Gastrocnemius medialis (tissue), 4 donors: ENCODE measurements at places on chromosomes 12 and 14.

DNA sequence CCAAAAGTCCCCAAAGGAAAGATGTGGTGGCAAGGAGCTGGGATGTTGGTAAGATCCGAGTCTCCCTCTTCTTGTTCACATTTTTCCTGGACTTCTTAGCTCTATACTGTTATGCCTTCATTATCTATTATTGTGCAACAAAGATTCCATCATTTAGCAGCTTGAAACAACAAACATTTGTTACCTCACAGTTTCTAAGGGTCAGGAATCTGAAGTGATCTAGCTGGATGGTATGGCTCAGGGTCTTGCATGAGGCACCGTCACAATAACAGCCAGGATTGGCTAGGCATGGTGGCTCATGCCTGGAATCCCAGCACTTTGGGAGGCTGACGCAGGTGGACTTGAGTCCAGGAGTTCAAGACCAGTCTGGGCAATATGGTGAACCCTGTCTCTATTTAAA is 51.1 kb upstream of the KRAS start:
- no peak for DNase-seq

DNA sequence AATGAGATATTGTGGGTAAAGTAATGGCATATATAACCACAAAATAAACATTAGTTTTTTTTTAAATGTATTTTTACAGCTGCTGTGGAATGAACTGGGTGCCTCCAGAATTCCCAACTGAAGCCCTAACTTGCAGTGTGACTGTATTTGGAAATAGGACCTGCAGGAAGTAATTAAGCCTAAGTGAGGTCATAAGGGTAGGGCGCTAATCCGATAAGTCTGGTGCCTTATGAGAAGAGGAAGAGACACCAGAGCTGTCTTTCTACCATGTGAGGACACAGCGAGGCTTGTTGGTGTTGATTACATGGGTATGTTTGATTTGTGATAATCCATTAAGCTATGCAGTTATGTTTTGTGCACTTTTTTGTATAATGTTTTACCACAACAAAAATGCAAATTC is 136.8 kb downstream of the TPH2 start:
- no peak for DNase-seq

DNA sequence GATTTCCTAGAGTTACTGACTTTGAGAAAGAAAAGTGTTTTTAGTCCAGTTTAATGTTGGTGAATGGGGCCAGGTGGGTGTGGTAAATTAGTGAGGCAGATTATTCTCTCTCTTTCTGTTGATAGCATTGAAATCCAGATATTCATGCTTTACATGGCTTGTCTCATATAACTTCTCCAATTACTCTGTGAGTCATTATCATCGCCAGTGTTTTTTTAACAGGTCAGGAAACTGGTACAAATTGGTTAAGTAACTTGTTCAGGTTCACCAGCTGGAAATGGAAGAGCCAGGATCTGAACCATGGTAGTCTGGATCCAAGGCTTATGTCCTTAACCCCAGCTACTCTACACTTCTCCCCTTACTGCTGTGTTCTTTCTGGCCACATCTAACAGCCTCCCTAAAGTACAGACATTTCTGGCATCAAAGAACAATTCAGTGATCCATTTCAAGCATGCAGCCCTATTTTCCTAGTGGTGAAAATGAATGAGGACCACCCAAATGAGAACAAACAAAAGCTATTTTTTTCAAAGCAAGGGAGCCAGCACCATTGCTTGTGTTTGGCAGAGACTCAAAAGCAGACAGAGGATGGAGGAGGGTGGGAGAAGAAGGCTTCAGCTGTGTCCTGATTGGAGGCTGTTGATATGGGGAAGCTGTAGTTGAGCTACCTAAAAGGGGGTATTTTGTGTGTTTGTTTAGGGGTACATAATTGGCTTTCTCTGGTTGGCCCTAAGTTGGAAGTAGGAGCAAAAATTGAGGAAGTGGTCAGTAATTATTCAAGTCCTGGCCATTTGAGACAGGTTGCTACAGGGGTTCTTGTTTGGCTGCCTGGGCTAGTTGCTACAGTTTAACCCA is 1.7 kb downstream of the IRAK3 start:
- no peak for DNase-seq

GRCh38 chr12:103832048-103832997 is 8.7 kb downstream of the NT5DC3 start:
- no peak for DNase-seq

DNA sequence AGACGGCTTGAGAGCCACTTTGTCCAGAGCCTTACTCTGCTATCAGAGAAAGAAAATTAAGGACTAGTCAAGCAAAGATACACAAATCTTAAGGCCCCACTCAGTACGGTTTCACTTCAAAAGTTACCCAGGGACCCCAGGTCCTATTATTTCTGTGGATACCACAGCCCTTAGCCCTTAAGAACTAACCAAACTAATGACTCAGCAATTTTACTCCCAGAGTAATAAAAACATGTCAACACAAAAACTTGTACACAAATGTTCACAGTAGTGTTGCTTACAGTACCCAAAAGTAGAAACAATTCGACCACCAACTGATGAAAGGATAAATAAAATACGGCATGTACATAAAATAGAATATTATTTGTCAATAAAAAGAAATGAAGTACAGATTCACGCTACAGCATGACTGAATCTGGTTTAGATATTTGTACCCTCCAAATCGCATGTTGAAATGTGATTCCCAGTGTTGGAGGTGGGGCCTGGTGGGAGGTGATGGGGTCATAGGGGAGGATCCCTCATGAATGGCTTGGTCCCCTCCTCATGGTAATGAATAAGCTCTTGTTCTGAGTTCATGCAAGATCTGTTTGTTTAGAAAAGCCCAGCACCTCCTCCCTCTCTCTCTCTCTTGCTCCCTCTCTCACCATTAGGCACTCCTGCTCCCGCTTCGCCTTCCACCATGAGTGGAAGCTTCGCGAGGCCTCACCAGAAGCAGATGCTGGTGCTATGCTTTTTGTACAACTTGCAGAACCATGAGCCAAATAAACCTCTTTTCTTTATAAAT is 30.5 kb downstream of the AREL1 start:
- DNase-seq = no peak

GRCh38 chr14:61839507-61839906 is 77.3 kb downstream of the SNAPC1 start:
- DNase-seq = no peak

DNA sequence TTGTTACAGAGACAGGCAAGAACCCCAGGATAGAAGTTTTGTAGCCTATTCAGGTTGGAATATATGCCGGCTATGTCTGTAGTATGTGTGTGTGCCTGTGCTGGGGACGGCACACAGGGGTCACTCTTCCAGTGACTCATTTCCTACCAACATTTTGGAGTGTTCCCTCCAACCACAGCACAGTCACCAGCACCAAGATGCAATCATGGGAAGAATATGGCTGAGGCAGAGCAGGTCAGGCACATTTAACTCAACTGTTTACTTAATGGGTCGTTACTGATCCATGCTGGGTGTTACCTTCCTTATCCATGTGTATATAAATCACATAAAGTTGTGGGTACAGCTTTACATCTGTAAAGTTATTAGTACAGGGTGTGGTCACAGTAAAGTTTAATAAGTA is 178.3 kb downstream of the PRKD1 start:
- no peak for DNase-seq

GRCh38 chr12:98490501-98491453 is 24.6 kb upstream of the TMPO start:
- DNase-seq = peak; percentile 73

- DNase-seq = no peak
Measured at GRCh38 chr12:12720672-12721161, 3.5 kb downstream of the CDKN1B start.

DNA sequence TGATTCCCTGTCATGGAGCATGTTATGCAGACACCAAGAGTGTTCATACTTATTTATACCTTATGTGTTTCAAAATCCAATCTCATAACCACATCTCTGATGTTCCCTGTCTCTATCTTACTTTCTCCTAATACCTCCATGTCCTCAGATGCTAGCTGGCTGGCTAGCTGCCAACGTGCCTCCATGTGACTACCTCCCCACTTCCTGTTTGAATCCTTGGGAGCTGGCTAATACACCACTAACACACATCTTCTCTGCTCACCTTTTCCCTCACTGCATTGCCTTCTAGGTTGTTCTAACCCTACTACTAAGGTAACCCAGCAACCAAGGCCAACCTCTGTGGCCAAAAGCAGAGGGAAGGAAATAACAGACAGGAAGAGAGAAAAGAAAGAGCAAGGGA is 27.3 kb downstream of the TTC5 start:
- no peak for DNase-seq

GRCh38 chr12:40819436-40820108 is 127.3 kb downstream of the CNTN1 start:
- DNase-seq = no peak

DNA sequence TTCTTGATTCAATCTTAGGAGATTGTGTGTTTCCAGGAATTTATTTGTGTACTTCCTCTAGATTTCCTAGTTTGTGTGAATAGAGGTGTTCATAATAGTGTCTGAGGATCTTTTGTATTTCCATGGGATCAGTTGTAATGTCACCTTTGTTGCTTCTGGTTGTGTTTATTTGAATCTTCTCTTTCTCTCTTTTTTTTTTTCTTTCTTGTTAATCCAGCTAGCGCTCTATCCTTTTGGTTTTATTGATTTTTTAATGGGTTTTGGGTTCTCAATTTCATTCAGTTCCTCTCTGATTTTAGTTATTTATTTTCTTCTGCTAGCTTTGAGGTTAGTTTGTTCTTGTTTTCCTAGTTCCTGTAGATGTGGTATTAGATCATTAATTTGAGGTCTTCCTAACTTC is 242.5 kb downstream of the SEC23A start:
- no peak for DNase-seq

- DNase-seq = no peak
Measured at GRCh38 chr14:98916476-98916875, 355.5 kb downstream of the BCL11B start.

- DNase-seq = no peak
Measured at GRCh38 chr12:54360717-54361456, 3.4 kb downstream of the GPR84 start.

GRCh38 chr12:71684081-71684480 is 1.8 kb upstream of the TMEM19 start:
- DNase-seq = no peak

DNA sequence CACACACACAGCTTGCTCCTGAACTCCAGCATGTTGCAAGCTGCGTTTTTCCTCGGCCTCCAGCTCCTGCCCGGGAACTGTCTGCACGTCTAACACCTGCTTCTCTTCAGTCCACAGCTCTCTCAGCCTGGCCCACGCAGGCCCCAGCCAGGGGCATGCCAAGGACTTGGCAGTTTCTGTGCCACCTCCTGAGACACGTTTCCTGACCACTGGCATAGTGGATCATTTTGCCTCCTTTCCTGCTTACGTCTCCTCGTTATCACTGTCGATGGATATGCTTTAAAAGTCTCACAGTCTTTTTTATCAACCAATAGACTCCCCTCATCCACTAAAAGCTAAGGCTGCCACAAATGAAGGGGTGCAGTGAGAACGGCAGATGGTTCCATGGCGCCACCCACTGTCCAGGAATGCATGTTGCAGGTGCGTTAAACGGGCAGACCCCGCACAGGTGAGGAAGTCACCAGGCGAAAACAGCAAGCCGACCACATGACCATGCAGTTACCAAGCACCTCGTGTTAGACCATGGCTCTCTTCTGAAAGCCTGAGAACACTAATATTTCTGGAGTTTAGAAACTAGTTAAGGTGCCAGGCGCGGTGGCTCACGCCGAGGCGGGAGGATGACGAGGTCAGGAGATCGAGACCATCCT is 14.7 kb upstream of the TEAD4 start:
- no peak for DNase-seq

DNA sequence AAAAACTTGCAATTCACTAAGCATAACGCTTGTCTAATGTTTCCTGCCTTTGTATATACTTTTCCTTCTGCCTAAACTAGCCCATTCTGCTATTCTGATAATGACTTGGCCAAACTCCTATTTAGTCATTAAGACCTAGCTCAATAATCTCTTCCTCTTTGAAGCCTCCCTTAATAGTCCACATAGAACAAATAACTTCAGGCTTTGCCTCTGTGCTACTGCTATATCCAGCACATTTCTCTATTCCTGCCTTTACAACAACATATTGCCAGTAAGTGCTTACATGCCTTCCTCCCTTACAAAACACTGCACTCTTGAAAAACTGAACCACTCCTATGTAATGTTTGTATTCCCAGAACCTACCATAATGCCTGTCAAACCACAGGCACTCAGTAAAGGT is 13.8 kb downstream of the PRICKLE1 start:
- no peak for DNase-seq

DNA sequence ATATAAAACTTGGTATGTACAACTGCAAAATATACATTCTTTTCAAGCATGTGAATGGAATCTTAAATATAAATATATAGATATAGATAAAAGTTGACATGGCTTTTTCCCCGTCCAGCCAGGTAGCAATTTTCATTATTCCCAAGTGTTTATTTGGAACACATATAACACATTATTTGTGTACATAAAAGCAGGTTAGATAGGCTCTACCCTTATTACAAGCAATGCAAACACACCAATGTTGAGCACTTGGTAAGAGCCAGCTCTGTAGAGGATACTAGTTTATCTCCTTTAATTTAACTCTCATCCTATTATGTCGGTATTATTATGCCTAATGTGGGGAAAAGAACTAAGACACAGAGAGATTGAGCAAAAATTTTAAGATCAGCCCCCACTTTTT is 7.0 kb upstream of the INSM2 start:
- DNase-seq = no peak

DNA sequence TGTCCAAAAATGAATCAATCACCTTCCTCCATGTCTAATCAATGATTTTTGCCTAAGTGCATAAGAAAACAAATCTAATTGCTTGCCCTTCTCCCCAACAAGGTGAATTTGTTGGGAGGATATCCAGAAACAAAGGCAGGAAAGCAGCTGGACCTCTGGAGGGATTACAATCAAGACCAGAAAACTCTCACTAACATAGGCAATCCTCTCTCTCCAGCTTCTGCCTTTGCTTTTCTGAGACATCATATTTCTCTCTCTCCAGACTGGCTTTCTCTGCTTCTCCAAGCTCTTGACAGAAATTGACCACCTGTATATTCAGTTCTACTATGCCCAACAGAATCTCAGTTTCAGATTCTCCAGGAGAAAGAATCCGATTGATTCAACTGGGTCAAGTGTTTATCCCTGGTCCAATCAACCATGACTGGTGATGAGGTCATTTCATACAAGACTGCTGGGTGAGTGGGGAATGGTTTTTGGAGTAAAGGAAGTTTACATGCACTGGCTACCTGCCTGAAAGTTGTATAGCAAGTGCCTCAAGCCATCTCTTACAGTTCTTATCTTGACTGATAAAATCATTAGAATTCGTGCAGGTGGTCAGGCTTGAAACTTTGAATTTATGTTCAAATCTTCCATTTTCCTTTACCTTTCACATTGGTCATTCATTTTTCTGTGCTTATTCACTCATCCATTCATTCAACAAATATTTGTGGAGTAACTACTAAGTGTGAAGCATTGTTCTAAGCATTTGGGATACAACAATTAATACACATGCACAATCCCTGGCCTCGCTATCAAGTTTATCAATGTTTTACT is 22.2 kb upstream of the CFAP54 start:
- no peak for DNase-seq

GRCh38 chr12:56682323-56682722 is 5.8 kb downstream of the PTGES3 start:
- peak; percentile 6 for DNase-seq

GRCh38 chr12:29612912-29613311 is 115.4 kb upstream of the OVCH1 start:
- no peak for DNase-seq
